IMR-90 (cell line): ENCODE measurements at places on chromosomes 3 and 15. TPM values are rescaled to one million over a fixed set of nuclear protein-coding genes. Genes with fewer than 3 reads are reported as not detected.

The CDHR4 gene
- not detected in 2 replicates for total RNA-seq

The TICRR gene
- 3.0 and 3.3 TPM in 2 replicates for total RNA-seq

The MEIS2 gene
- 50.3 and 71.3 TPM in 2 replicates for total RNA-seq

The C2CD4A gene
- total RNA-seq: not detected in 2 replicates

The CPN2 gene
- not detected in 2 replicates for total RNA-seq

The WDR76 gene
- 25.8 and 28.9 TPM in 2 replicates for total RNA-seq

The A4GNT gene
- not detected in 2 replicates for total RNA-seq

The MAP6D1 gene
- 1.9 and 2.7 TPM in 2 replicates for total RNA-seq

The MINAR1 gene
- total RNA-seq: 1.4 and 1.6 TPM in 2 replicates

The PPP2R3A gene
- 37.3 and 46.7 TPM in 2 replicates for total RNA-seq

The GMNC gene
- 0.18 and 0.28 TPM in 2 replicates for total RNA-seq
